ENCODE measurements at places on chromosomes 7 and 10. TPM values are rescaled to one million over a fixed set of nuclear protein-coding genes. Genes with fewer than 3 reads are reported as not detected.

CYP26C1 gene
- total RNA-seq: under 0.01 TPM

CCL24 gene
- not detected for total RNA-seq

TFPI2 gene
- 87.4 TPM for total RNA-seq

CALHM1 gene
- not detected for total RNA-seq

NPTX2 gene
- total RNA-seq: 130 TPM

CYP3A7 gene
- not detected for total RNA-seq

PNLIP gene
- total RNA-seq: not detected

HOXA5 gene
- total RNA-seq: not detected

METTL27 gene
- total RNA-seq: 2.0 TPM

ITIH2 gene
- total RNA-seq: 0.12 TPM

CCT6A gene
- 67.2 TPM for total RNA-seq

CDNF gene
- 2.6 TPM for total RNA-seq

C10orf67 gene
- total RNA-seq: not detected

ANXA8 gene
- total RNA-seq: not detected

DNA2 gene
- 2.4 TPM for total RNA-seq

CRYGN gene
- 0.10 TPM for total RNA-seq

SPAG6 gene
- not detected for total RNA-seq

TEX47 gene
- not detected for total RNA-seq

STEAP4 gene
- 40.5 TPM for total RNA-seq

NIPSNAP2 gene
- total RNA-seq: 28.3 TPM

DCLRE1C gene
- 4.8 TPM for total RNA-seq

STAMBPL1 gene
- total RNA-seq: 29.6 TPM

CDHR3 gene
- 1.6 TPM for total RNA-seq

NODAL gene
- total RNA-seq: not detected

DNAJC30 gene
- total RNA-seq: 9.0 TPM

CLDN4 gene
- not detected for total RNA-seq

LAMB4 gene
- total RNA-seq: 0.10 TPM

TMEM236 gene
- 0.15 TPM for total RNA-seq

CPXM2 gene
- 0.75 TPM for total RNA-seq

GNG11 gene
- total RNA-seq: 48.0 TPM

COL13A1 gene
- 7.6 TPM for total RNA-seq

TUBB8 gene
- not detected for total RNA-seq

IRF5 gene
- not detected for total RNA-seq

CLCN1 gene
- total RNA-seq: not detected

C10orf90 gene
- total RNA-seq: 0.15 TPM

PODXL gene
- total RNA-seq: 3.7 TPM

PGAM2 gene
- total RNA-seq: not detected

CCDC172 gene
- not detected for total RNA-seq

MKX gene
- not detected for total RNA-seq

ASIC3 gene
- total RNA-seq: 0.37 TPM
